ENCODE measurements at places on chromosomes 6 and 20. TPM values are rescaled to one million over a fixed set of nuclear protein-coding genes. Genes with fewer than 3 reads are reported as not detected.
A peak's percentile ranks its signal among the peaks of the same experiment; 100 is the strongest.

Gene OXT
- total RNA-seq, result not detected

Gene BPIFB2
- total RNA-seq, result not detected

Gene GSTA2
- total RNA-seq, result not detected

Gene C6orf15
- 0.35 TPM for total RNA-seq

Gene TFAP2A
- 0.21 TPM for total RNA-seq

Gene CCN2
- total RNA-seq, result 221 TPM

Gene LAMP5
- total RNA-seq, result not detected

Gene CDH26
- total RNA-seq, result 0.76 TPM

Gene SIRPB2
- total RNA-seq, result not detected

Gene DOK5
- total RNA-seq, result 1.4 TPM

Gene GGTLC1
- total RNA-seq, result not detected

- DNase-seq, result no peak
Measured at GRCh38 chr6:25366903-25367545, 87.8 kb downstream of the CARMIL1 start.

DNA sequence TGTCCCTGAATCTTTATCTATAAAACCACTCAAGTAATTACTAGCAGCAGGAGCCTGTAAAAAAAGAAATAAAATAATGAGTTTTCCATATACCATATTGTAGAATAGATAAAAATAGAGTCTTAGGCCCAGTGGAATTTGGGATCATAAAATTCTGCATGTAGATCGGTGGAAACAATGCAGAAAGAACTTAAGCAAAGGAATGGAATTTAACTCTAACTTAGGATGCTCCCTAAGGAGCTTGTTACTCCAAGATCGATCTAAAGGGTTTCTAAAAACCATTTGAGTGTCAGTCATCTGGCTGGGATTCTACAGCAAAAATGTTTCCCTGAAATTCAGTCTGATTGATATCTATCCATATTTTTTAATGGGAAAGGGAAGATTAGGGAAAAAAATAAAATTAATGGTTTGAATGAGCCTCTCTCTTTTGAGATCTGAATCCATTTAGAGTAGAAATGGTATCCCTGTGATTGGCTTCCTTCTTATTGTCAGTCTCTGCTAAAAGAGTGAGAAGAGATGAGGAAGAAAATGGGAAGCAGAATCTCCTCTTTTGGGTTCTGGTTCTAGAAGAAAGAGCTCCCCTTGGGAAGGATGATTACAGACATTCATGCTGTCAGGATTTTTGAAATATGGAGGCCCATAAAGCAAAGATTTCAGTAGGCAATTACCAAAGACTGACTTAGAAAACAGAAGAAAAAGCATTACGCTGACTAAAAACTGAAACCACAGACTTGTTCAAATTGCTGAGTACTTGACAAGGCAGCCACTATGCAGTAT, 564.3 kb upstream of the MARCKS start:
- no peak for DNase-seq

DNA sequence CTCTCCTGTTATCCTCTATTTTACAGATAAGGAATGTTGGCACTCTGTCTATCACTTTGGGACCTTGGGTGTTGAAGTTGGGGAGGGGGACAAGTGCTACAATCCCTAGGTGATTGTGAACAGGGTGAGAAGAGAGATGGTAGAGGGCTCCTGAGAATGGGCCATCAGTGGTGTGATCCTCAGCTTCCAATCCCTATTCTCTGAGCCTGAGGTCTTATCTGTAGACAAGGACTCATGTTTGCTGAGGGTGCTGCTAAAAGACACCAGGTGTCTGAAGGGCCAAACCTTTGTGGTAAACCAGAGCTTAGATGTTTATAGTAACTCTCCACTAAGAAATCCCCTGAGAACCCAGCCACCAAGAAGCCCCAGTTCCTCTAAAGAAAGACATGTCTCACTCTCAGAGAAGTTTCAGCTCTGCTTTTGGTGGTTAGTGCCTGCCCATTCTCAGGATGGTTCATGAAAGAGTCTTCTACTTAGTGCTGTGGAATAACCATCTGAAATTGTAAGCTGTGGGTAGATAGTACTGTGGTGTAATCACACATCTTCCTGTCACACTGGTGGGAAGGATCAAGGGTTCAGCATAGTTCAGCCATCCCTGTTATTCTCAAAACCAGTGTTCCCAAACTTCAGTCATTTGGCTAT, 58.2 kb upstream of the IL20RA start:
- no peak for DNase-seq

- no peak for DNase-seq
Measured at GRCh38 chr6:137494988-137495702, 951 bp upstream of the OLIG3 start.

- DNase-seq, result no peak
Measured at GRCh38 chr20:49486064-49486463, 3.6 kb upstream of the KCNB1 start.

GRCh38 chr6:36515844-36516243, 31.4 kb downstream of the STK38 start:
- DNase-seq, result no peak

DNA sequence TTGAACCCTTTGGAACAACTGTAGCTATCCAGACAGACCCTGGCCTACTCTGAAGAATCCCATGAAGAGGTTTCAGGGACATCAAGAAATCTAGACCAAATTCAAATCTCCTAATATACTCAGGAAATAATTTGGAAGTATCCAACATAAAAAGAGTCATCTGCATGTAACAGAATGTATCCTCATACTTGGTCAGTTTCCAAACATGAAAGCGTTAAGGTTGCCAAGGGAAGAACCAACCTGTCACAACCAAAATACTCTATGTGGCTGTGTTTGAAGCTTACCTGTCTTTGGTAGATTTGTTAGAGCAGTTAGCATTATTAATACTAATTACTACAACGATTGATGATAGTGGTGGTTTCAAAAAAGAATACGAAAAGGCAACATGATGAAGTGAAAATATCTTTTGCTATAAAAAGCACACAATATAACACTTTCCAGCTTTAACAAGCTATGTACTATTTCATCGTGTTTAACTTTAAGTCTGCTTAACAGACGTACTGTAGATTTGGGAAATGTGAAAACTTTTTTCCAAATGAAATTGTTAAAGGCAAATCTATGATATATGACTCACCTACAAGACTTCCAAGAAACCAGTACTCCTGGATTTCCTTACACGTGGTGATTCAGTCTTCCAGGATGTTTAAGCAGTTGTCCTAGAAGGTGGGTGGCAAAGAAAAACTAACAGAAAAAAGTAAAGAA, 46.6 kb upstream of the ENPP1 start:
- no peak for DNase-seq

GRCh38 chr6:29708432-29709179, 14.6 kb upstream of the HLA-F start:
- DNase-seq, result no peak

GRCh38 chr6:40348591-40348990, 238.6 kb downstream of the LRFN2 start:
- DNase-seq, result no peak

DNA sequence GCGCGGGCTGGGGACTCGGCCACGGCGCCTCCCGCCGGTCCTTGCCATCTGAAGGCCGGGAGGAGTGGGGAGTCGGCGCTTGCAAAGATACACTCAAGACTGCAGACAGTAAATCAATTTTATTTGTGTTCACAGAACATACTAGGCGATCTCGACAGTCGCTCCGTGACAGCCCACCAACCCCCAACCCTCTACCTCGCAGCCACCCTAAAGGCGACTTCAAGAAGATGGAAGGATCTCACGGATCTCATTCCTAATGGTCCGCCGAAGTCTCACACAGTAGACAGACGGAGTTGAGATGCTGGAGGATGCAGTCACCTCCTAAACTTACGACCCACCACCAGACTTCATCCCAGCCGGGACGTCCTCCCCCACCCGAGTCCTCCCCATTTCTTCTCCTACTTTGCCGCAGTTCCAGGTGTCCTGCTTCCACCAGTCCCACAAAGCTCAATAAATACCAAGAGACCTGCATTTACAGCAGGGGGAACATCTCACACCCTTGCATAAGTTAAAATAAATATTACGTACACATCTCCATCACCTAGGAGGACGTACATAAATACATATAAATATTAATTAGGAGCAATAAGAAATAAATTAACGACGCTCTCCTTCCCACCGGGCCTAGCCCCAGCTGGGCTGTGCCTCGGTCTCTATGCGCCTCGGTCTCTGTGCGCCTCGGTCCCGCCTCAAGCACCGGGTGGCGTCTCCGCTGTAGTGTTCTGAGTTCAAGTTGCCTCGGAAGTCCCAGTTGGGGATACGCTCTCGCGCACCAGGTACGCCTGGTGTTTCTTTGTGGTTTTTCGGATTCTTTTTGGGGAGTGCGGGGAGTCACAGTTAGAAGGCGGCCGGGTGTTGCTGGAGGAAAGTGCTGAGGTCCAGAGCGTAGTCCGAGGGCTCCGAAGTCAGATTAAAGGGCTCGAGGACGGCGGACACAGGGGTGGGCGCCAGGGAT, 889 bp upstream of the FLOT1 start:
- DNase-seq, result peak; percentile 43

DNA sequence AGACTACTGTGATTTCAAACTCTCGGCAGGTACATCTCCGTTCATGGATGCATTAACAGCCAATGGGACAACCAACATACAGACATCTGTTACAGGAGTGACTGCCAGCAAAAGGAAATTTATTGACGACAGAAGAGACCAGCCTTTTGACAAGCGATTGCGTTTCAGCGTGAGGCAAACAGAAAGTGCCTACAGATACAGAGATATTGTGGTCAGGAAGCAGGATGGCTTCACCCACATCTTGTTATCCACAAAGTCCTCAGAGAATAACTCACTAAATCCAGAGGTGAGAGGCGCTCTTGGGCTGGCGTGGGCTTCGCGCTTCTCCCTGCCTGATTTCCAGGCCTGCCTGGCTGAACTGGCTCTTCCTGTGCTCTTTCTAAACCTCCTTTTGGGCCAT, 68.4 kb downstream of the RPP40 start:
- DNase-seq, result no peak

GRCh38 chr6:79146421-79146820, 68.4 kb upstream of the PHIP start:
- no peak for DNase-seq

- no peak for DNase-seq
Measured at GRCh38 chr20:50062006-50062838, 50.7 kb downstream of the UBE2V1 start.

GRCh38 chr6:5892669-5893068, 114.1 kb downstream of the NRN1 start:
- no peak for DNase-seq

All from uterus (tissue), 4 donors.